Stimulated activated CD4-positive, alpha-beta T cell treated with anti-CD3 and anti-CD28 coated beads, TNF-alpha, amount 100 ng/mL, for 48 hours (primary cell): ENCODE measurements at places on chromosomes 1 and 21.

- DNase-seq, result no peak
These were observed 16.5 kb downstream of the ADAM30 start for GRCh38 chr1:119879510-119880434.

GRCh38 chr1:114178936-114179335 lies 25.3 kb upstream of the SYT6 start:
- DNase-seq, result no peak

GRCh38 chr21:30829659-30830058 lies at the start of gene KRTAP7-1:
Gene KRTAP7-1, minus strand, starts transcription at chr21:30829759. Its CDS starts 61 bp downstream, at chr21:30829698.
- no peak for DNase-seq

DNA sequence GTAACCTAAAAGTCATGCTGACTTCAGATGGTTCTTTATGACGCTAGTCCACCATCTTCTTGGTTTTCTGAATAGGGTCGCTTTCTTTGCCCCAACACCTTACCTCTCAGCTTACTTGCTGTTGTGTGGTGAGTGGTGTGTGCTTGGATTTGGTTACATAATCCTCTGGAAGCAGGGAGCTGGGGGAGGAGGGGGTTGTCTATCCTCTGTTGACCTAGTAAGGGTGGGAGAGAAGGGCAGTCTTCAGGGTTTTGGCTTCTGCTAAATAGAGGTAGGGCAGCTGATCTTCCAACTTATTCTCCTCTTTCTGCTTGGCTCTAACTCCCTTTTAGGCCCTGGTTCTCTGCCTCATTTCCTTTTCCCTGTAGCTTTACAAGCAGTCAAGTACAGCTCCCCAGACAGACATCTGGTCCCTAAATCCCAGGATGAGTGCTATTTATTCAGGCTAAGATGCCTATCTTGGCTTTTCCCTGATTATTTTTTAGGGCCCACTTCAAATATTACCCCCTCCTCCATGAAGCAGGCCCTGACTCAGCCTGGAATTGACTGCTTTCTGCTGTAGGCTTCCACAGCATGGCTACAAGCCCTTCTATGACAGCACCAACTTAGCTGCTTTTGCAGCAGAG lies 6.4 kb upstream of the REN start:
- no peak for DNase-seq

GRCh38 chr1:154519591-154519991 lies 17.4 kb upstream of the SHE start:
- DNase-seq, result no peak

- no peak for DNase-seq
These were observed 12.8 kb upstream of the LMX1A start for GRCh38 chr1:165369255-165369848.

DNA sequence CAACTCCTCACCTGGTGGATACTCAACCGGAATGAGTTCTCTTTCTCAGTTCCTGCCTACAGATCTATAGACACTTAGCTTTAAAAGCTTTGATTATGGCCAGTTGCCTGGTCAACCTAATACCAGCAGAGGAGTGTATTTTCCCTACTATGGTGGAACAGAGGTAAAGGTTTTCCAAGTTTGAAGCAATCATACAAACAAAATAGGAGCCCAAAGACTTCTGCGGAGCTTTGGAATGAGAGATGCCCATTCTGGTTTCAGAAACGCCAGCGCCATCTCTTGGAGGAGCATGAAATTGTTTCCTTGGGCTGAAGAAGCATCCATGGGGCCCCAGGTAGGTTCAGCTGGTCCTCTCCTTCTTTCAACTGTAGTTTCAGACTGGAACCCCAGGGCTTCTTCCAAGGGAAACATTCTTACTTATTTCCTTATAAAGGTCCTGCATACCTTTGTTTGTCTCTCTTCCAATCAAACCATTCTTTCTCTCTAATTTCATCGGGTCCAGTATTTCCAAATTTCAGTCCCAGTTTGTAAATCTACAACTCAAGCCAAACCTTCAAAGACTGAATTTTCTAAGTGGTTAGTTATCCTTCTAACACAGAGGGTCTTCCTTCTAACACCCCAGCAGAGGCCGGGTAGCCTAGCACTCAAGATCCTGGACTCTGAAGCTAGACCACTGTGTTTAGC lies 95.9 kb downstream of the KCNJ15 start:
- peak; percentile 36 for DNase-seq

DNA sequence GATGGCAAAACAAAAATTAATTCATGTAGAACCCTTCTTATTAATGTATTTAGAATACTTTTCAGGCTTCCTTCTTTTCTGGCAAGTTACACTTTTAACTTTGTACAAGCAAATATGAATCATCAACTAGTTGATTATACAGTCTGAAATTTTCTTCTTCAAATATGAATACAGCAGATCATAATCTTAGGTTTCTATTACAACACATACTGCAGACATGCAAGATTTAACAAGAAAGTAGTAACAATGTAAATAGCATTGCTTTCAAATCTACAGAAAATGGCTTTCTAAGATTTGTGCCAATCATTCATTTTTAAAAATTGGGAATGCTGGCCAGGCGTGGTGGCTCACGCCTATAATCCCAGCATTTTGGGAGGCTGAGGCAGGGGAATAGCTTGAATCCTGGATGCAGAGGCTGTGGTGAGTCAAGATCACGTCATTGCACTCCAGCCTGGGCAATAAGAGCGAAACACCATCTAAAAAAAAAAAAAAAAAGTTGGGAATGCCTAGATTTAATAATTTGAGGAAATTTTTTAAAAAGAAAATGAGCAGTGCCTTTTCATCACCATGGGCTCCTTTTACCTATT lies 68.4 kb upstream of the DPYD start:
- no peak for DNase-seq

- no peak for DNase-seq
These were observed 26.2 kb downstream of the TP73 start for GRCh38 chr1:3678361-3679097.

GRCh38 chr1:238648751-238649150 lies 737.6 kb upstream of the CHRM3 start:
- DNase-seq, result no peak

GRCh38 chr1:226995365-226996332 lies 55.6 kb downstream of the COQ8A start:
- DNase-seq, result no peak

DNA sequence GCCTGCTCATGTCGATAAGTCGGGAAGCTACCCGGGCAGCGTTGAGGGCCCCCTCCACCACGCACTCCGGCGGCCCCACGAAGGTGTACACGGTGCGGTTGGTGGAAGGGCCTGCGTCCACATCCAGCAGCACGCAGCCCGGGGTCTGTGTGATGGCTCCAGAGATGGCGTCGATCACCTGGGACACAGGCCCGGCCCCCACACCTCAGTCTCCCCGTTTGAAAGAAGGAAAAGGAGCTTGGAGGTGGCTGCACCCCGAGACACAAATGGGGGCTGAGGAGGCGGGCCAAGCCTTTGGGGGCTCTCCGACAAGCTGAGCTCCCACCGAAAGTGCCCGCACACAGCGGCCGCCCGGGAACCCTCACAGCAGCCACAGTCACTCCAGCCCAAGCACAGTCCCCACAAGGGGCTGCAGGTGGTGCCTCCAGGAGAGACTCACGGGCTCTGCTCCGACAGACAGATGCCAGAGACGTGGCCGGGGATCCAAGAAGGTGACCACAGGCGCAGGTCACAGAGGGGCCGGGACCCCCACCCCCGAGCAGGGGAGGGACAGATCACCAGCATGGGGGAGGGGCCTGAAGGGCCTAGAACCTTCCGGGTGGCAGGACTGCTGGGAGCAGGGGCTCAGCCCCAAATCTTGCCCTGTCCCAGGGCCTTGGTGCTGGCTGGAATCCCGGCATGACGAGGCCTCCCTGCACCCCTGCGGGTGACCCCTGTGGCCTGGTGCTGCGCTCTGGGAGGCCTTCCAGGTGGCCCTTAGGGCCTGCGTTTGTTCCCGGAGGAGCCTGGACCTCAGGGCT lies 1.0 kb downstream of the FTCD start:
- no peak for DNase-seq

DNA sequence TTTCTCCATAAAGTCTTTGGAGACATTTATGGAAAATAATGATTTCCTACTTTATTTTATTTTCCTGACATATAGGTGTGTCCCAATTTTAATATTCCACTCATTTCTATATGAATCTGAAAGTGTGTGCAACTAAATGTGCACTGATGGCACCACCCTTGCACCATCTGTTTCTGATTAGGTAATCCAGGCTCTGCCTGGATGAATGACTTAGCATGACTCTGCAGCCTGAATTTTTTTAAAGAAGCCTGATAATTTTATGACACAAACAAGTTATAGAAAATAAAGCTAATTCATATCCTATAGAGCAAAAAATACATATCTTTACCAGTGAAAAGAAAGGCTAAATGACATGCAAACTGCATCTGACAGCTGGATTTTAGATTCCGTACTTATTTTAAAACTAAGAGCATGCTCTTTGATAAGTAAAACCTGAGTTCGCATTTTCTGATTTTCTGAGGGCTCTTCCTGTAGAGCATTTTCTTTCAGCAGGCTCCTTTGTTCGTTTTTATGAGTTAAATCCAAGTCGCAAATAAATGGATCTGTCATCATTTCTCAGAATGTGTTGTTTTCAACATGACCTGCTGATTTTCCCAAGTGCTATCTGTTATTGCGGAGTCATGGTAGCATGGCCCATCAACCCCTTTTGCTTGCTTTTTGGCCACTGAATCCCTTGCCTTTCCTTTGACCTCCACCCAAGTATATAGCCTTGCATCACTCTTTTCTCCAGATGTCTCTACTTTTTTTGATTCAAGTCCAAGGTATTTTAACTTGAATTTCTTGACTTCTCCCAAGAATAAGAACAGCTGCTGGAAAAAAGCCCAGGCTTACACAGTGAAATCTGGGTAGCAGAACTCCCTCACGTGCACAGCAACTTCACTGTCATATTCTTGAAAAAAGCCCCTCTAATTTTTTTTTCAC lies 52.8 kb upstream of the LYPLAL1 start:
- no peak for DNase-seq
